Activated CD4-positive, alpha-beta T cell treated with anti-CD3 and anti-CD28 coated beads, Interleukin-2, amount 50 U/mL, for 16 hours (primary cell): ENCODE measurements at places on chromosomes 2 and 18.

DNA sequence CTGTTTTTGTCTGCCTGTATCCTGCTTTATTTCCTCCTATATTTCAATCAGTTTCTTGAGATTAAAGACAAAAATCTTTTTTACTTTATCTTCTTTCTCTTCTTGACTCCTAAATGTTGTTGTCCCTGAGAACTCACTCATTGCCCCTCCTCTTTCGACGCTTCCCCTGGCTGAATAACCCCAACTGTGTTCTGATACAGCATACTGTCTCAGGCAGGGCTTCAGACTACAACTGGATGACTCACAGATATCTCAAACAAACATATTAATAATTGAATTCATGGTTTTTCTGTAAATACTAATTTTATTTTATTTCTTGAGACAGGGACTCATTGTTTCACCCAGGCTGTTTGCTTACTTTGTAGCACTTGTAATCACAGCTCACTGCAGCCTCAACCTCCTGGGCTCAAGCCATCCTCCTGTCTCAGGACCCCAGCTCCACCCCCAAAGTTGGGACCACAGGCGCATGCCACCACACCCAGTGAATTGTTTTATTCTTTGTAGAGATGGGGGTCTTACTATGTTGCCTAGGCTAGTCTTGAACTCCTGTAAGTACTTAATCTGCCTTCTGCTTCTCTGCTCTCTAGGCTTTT lies 9.4 kb downstream of the ITGAV start:
- DNase-seq: no peak

DNA sequence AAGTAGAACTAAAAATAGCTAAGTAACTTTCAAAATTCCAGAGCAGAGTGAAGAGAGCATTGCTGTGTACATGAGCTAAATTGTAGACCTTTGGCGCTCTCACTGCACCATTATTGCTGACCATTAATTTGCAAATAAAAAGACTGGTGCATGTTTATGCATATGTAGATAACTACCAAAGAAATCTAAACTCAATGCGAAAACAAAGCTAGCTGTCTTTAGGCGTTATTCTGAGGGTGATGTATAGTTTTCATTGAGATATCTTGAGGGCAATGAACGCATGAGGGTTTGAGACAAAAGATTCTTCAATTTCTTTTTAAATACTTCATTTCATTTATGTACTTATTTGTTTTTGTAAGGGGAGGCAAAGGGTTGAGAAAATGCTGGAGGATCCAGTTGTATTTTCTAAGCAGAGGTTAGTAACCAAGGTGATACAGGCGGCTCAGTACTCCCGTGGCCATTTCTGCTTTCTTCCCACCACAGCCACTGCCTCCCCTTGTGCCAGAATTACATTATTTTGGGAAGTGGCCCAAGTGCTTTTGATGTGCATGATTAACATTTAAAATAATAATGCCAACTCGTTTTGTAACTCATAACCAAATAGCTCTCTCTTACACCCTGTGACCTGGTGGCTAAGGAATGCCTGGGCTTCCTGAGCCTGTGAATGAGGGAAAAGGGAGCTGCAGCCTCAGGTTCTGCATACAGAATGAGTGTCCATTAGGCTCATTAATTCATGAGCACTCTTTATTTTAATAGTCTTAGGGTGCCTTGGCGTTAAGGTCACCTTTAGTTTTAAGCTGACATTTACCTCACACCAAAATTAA lies 797.8 kb upstream of the GYPC start:
- no peak for DNase-seq

GRCh38 chr2:11618708-11619062 lies 51.3 kb downstream of the NTSR2 start:
- no peak for DNase-seq

- DNase-seq: no peak
Measured at GRCh38 chr2:182415771-182416170, 11.1 kb downstream of the PDE1A start.

DNA sequence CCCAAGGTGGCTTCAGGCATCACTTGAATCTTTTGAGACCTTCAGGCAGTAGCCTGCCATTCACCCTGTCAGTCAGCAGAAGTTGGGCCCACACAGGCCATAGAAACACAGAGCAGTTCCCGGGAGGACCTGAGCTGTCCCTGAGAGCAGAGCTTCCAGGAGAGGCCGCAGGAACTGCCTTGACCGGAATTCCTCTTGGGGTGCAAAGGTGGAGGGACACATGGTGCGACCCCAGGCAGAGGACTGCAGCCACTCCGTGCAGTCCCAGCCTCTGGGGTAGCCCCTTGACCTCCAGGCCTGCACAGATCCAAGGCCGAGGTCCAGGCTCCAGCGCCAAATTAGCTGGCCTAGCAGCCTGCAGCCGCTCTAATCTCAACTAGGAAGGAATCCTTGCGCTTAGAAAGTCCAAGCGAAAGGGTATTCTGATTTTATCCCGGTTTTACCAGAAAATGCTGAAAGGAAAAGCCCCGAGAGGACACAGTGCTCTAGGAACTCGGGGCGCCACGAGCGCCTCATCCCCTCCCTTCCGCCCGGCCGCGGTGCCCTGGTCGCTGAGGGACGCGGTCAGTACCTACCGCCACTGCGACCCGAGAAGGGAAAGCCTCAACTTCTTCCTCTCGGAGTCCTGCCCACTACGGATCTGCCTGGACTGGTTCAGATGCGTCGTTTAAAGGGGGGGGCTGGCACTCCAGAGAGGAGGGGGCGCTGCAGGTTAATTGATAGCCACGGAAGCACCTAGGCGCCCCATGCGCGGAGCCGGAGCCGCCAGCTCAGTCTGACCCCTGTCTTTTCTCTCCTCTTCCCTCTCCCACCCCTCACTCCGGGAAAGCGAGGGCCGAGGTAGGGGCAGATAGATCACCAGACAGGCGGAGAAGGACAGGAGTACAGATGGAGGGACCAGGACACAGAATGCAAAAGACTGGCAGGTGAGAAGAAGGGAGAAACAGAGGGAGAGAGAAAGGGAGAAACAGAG lies 5.4 kb downstream of the SIX2 start:
- DNase-seq: no peak

- peak; percentile 23 for DNase-seq
Measured at GRCh38 chr2:1546023-1546591, 132.8 kb downstream of the TPO start.
